Fibroblast of upper back skin (primary cell): ENCODE measurements at places on chromosomes 12 and 14.
A peak's percentile ranks its signal among the peaks of the same experiment; 100 is the strongest.

DNA sequence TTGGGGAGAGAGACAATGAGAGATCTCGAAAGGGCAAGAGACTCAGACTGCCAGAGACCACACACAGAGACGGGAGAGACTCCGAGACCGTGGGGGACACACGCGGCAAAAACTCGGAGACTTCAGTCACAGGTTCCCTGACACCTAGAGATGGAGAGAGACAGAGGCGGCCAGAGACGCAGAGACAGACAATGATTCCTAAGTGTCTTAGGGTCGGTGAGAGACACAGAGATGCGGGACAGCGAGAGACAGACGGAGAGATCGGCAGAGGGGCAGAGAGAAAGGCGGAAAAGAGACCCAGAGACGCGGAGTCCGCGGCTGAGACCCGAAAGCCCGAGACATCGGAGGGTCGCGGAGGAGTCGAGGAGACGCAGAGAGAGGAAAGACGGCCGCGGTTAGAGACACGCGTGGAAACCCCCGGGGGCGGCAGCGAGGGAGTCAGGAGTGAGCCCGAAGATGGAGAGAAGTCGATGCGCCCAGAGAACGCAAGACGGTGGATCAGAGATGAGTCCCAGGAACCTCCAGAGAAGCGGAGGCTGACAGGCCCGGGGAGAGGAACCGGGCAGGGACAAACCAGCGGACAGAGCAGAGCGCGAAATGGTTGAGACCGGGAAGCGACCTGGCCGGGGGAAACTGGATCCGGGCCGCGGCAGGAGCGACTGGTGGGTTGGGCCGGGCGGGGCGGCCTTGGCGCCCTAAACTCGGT lies 7.8 kb downstream of the LHX5 start:
- DNase-seq = no peak

- no peak for DNase-seq
Observed at GRCh38 chr14:63342371-63342770, 23.6 kb upstream of the GPHB5 start.

DNA sequence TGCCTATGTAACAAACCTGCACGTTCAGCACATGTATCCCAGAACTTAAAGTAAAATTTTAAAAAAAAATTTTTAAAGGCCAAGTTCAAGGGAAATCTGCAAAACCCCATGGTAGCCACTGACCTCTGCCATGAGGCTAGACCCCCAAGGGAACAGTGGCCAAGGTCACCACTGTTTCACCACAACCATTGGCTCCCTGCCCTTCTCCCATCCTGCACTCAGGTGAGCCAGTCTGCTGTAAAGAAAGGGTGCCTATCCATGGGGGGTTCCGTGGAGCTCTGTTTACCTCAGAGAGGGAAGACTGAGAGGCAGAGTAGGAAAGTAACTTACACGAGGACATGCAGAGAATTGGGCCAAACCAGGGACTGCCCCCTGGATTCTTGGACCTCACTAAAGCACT lies 38.6 kb downstream of the VWF start:
- DNase-seq = no peak

DNA sequence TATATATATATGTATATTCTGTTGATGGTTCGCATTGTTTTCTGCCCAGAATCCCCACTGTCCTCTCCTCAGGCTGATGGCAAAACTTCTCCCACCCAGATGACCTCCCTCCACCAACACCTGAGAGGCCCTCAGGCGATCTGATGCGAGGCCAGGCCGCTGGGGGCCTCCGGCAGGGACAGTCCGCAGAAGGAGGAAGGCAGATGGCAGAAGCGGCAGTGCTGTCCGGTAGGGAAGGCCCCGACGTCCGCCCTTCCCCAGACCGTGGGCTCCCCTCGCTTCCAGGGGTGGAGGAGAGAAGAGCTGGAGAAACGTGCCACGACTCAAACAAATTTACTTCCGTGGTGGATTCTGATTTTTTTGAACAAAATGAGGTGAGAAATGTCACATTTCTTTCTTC lies 178.3 kb upstream of the RGS6 start:
- DNase-seq = no peak

DNA sequence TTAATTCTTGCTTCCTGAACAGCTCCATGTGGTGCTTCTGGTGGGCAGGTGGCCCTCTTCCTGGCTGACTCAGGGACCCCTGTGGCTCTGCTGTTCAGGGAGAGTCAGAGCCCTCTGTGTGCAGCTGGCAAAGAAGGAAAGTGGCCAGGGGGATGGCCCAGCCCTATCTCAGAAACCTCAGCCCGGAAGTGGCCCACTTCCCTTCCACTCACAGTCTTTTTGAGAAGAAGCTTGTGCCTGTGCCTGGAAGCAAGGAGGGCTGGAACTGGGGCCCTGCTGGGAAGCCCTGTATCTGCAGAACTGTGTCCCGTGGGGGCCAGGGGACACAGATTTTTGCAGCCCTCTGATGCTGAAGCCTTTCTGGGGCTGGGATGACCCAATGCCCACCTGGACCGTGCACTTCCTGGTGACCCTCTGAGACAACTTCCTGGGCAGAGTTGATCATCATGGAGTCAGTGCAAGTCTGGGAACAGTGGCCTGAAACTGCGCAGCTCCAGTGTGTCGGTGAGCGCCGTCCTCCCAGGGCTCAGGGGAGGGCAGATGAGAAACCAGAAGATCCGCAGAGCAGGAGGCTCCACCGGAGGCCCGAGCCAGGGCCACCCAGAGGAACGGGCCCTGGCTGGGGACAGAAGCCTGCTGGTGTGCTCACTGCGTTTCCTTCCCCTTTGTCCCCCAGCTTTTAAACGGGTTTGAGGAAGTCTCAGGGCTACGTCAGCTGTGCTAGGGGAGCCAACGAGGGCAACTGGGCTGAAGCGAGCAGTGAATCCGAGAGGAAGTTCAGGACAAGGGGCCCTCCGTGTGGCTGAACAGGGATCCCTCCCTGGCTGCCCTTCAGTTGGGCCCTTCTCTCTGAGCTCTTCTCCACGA lies 217.4 kb upstream of the RTL1 start:
- peak; percentile 28 for DNase-seq

- DNase-seq = peak; percentile 54
Observed at GRCh38 chr12:77796775-77797174, 33.9 kb upstream of the NAV3 start.

DNA sequence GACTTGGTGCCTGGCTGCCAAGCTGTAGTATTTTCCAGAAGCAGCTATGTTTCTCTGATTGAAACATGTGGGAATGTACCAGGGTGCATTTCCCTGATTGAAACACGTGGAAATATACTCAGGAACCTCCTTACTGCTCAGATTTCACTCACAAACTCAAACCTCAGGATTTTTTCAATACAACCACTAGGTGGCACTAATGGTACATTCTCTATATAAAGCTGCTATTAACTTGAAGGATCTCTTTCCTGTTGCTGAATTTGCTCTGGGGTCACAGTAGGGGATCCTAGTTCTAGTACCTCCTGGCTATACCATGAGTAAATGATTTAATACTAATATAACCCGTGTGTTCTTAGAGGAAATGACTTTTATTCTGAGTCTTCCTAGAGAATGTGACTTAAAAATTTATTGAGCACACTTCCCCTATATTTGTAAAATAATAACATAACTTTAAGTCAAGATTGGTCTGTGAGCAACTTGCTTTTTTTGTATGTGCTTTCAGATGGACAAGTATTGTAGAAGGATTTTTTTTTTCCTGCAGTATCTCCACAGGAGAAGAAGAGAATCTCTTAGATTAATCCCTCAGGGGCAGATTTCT lies 173.8 kb upstream of the MIS18BP1 start:
- DNase-seq = peak; percentile 33

DNA sequence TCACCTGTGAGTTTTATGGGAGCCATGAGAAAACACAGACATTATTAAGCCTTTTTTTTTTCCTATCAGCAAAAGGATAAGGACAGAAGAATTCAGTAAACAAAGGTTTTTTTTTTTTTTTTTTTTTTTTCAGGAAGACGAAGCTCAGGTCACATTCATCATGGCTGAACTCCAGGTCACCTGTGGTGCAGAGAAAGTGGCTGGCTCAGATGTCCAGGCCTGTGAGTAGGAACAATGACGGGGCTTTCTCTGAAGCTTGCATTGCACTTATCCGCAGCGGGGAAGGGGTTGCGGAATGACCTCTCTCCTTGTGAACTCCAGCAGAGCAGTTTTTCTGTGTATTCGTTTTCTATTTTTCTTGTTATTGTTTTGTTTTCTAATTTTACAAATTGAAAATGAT lies 759.6 kb upstream of the TMEM132C start:
- no peak for DNase-seq

DNA sequence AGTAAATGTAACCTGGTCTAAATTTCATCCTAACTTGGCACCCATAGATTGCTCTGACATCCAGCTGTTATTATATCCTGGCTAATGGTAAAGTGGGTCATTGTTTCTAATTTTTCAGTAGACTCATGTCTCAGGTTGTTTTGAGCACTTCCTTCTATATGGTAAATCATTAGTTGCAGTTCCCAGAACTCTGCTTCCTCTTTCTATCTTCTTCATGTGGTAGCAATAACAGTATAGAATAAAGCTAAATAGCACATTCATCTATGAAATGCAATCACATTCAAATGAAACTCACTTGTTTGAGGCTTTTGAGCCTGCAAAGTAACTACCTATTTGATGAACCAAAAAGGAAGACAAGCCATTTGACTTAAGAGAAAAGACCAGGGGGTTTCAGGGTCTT lies 65.1 kb upstream of the GZMB start:
- no peak for DNase-seq

GRCh38 chr14:24875991-24876878 lies 173.7 kb downstream of the STXBP6 start:
- no peak for DNase-seq

GRCh38 chr12:39413836-39414771 lies 28.8 kb downstream of the KIF21A start:
- no peak for DNase-seq

DNA sequence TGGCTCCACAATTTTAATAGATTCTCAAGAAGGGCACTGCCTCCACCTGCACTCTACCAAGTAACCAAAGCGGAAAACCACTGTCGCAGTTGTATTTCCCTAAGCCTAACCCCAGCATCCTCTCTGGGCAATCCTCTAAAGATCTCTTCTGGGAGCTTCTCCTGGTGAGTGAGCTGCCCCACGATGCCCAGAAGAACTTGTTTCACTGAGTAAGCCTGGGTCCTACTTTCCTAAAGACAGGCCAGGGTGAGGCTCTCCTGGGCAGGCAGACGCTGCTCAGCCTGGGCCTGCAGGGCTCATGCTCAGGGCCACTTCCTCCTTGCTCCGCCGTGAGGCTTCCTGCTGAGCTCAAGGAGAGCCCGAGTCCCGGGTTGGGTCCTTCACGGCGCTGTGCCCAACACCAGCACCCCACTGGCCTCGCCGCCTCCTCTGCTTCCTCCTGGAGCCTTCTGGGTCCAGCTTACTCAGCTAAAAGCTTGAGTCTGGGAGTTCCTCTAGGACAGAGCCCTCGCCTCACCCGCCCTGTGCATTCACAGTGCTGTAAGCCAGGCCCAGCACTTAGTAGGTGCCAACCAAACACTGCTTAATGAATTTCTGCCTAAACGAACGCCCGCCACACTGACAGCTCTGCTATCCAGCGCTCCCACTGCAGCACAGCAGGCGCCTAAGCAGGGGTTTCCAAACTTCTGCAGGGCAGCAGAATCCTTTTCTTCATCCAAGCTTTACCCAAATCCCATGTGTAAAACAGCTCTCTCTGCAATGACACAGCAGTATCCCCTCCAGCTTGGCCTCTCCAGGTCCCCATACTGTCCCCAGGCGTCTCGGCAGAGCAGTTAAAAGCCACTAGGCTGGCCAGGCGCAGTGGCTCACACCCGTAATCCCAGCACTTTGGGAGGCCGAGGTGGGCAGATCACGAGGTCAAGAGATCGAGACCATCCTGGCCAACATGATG lies 5.7 kb downstream of the RAB35 start:
- DNase-seq = no peak

- DNase-seq = no peak
Observed at GRCh38 chr14:81176241-81176640, 44.5 kb downstream of the GTF2A1 start.

- DNase-seq = no peak
Observed at GRCh38 chr12:108151533-108152169, 22.6 kb downstream of the WSCD2 start.

- peak; percentile 44 for DNase-seq
Observed at GRCh38 chr14:59271734-59272133, 83.3 kb downstream of the DAAM1 start.

- peak; percentile 83 for DNase-seq
Observed at GRCh38 chr12:7497661-7498060, 5.9 kb downstream of the CD163 start.

- peak; percentile 55 for DNase-seq
Observed at GRCh38 chr12:5506821-5507231, 74.9 kb downstream of the NTF3 start.

DNA sequence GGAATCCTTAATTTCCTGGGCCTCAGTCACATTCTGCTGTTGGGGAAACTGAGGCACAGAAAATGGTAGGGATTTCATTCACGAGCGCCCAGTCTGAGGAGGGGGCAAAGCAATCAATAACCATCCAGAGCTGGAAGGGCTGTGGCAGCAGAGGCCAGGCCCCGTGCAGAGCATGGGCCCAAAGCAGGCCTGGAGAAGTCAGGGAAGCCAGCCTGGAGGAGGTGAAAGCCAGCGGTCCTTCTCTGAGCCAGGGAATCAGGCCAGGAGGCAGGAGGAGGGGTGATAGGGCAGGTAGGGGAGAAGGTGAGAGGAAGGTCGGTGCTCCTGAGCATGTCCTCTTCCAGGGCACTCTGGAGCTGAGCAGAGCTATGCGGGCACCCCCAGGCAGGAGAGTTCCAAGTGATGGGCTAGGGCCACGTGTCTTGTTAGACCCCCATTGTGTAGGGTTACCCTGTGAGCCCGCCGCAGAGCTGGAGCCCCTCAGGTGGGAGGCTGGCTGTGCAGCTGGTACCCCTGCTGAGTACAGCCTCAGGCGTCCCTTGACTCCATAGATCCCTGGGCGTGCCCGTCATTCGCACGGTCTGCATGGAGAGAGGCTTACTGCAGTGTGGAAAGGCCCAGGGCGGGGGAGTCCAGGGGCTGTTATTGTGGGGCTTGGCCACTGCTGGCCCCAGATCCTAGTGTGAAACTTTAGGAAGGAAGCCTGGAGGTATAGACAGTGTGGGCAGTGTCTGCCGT lies 4.8 kb downstream of the TNFAIP2 start:
- no peak for DNase-seq

DNA sequence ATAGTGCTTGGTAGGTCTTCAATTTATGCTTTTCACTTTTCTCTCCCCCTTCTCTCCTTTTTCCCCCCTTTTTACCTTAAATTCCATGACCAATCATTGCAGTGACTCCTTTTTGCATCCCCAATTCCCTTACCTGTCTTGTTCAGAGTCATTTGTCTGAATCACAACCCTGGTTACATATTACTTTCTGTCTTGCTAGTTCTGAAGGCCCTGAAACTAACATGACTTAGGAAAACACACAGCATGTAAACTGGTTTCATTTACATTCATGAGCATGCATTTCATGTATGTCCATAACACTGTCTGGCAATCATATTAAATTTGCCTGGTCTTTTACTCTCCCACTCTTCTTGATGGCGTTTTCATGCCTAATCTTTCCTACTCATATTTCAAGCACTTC lies 20.3 kb upstream of the FOXG1 start:
- DNase-seq = no peak

DNA sequence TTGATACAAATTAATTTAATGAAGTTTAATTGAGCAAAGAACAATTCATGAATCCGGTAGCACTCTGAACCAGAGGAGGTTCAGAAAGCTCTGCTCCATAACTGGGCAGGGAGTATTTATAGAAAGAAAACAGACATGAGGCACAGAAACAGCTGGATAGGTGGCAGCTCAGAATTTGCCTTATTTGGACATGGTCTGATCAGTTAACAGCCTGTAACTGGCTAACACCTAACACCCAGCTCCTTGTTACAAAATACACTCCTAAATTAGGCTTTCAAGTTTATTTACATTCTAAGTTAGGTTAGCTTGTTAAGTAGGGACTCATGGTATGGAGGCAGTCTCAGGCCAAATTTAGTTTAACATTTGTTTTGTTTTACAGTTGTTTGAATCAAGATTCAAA lies 67.8 kb upstream of the TMCC3 start:
- no peak for DNase-seq

- DNase-seq = no peak
Observed at GRCh38 chr12:102429211-102430154, 50.9 kb downstream of the IGF1 start.
